Activated naive CD4-positive, alpha-beta T cell treated with Interleukin-2 at 50 U/mL for 16 hours (primary cell): ENCODE measurements at places on chromosomes 5 and 9.

DNA sequence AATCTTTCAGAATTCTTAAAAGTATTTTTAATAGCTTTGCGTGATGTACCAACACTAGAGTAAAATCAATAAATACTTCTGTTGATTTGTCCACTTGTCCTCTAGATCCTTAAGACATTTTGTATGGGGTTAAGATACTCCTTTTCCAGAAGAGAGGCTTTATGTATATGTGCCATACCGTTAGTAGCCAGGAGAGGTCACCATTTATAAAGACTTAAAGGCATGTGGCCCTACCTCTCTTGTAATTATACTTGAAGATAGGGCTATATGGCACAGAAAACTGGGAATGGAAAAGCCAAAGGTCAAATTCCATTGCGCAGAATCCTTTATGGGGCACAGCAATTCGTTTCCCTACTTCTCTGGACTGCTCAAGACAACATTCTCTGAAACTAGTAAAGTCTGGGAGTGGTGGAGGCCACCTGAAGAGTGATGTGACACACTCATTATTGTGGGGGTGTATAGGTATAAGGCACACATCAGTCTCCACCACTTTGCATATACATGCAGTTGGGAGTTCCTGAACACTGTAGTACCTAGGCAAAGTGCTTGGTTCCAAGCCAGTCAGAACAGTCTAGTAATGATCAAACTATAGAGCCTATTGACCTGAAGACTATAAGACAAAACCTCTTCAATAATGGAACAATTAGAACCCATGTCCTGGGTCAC lies 140.1 kb upstream of the FBXL17 start:
- DNase-seq: no peak

DNA sequence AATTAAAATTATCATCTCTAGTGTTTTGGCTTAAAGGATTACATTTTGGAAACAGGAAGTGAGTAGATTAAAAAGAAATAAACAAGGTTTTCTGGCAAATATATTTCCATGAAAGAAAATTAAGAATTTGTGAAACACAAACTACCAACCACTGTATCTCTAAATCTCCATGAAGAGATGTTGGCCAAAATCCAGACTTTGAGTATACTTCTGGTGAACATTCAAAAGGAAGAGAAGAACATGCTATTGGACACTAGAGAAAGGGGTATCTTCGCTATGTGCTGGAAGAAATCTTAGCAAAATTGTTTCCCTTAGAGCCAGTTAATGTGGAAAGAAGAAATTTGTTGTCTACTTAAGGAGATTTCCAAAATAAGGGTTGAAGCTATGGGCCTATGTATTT lies 710.4 kb upstream of the CTNND2 start:
- no peak for DNase-seq

DNA sequence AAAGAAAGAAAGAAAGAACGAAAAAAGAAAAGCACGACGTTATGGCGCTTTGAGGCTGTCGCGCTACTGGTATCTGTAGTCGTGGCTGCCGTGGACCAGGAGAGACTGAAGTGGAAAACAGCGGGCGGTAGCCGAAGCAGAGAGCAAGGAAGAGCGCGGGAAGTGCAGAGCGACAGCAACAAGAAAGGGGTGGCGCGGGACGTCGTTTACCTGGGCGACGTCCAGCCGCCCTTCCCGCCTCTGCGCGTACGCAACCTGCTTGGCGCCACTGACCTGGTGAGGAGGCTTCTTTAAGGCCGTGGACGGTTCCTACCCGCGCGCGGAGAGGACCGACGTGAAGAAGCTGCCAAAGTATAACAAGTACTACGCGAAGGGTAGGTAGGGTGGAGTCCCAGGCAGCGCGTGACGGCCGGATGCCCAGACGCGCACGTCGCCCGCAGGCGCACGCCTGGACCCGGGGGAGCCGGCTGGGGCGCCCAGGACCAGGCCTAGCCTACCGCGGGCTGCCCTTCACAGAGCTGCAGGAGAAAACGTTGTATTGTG lies 15.4 kb downstream of the CCL28 start:
- DNase-seq: peak; percentile 61

GRCh38 chr9:115444959-115445358 lies 327.0 kb upstream of the TNC start:
- no peak for DNase-seq

DNA sequence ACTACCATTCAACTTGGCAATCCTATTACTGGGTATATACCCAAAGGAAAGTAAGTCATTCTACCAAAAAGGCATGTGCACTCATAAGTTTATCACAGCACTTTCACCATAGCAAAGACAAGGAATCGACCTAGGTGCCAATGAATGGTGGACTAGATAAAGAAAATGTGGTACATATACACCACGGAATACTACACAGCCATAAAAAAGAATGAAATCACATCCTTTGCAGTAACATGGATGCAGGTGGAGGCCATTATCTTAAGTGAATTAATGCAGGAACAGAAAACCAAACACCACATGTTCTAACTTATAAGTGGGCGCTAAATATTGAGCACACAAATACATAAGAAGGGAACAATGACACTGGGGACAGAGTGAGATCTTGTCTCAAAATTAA lies 65.8 kb upstream of the SUB1 start:
- DNase-seq: no peak

- DNase-seq: peak; percentile 18
These were observed 17.2 kb downstream of the OR2S2 start for GRCh38 chr9:35940458-35941407.

- DNase-seq: peak; percentile 25
These were observed 727 bp downstream of the TRIM7 start for GRCh38 chr5:181204113-181204825.

GRCh38 chr5:1805736-1806135 lies 4.5 kb downstream of the NDUFS6 start:
- DNase-seq: no peak

- peak; percentile 22 for DNase-seq
These were observed at the start of gene COL23A1 for GRCh38 chr5:178590141-178590923. Gene COL23A1, minus strand, starts transcription at chr5:178590393.

- no peak for DNase-seq
These were observed 2.8 kb downstream of the PDGFRB start for GRCh38 chr5:150152636-150153462.

DNA sequence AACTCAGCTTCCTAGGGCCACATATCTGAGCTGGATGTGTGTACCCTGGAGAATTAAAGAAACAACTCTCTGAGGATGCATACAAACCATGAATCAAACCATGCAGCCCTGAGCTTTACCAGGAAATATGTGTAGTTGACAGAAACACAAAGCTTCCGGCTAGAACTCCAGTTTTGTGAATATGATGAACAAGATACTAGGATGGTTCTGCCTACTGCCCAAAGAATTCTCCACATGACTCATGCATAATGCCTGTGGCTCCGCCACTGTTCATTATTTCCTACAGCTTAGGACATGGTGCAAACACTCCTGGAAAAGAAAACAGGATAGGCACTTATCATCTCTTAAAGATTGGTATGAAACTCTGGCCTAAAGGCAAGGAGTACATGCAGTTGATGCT lies 343.4 kb downstream of the DNAH5 start:
- no peak for DNase-seq

DNA sequence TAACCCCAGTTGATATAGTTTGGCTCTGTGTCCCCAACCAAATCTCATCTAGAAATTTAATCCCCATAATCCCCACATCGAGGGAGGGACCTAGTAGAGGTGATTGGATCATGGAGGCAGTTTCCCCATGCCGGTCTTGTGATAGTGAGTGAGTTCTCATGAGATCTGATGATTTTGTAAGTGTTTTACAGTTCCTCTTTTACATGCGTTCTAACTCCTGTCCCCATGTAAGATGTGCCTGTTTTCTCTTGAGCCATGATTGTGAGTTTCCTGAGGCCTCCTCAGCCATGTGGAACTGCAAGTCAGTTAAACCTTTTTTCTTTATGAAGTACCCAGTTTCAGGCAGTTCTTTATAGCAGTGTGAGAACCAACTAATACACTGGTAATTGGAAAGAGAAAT lies 73.6 kb downstream of the CDH12 start:
- no peak for DNase-seq

DNA sequence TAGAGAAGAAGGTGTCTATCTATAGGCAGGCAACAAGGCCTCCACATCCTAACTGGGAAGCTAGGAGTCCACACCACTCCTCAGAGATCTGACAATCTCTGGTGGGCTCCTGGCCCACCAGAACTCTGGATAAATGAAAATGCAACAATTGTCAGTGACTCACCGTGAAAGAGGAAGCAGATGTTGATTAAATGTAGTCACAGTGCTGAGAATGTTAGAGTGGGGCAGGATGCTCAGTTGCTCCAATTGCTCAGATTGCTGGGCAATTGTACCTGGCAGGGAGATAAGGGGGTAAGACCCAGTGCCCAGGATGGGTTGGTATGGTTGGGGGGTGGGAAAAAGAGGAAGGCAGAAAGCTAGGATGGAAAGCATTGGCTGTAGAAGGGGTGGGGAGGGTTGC lies 4.3 kb downstream of the CCL19 start:
- DNase-seq: no peak

- DNase-seq: no peak
These were observed 26.4 kb upstream of the STC2 start for GRCh38 chr5:173354645-173355044.

DNA sequence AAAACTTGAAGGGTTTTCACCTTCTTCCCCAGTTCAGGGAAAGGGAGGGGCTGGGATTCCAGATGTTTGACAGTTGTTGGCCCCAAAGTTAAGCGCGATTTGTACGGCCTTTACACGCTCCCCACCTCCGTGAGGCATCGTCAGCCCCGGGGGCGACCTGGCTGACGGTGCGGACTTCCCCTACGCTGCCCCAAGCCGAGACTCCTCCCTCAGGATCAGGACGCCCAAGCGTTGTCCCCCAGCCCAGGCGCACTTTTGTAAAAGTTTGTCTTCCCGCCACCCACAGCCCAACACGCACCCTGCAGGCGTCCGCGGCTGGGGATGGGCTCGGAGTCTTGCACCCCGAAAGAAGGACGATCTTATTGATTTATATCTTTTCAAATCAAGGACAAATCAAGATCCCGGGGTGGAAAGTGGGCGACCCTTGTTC lies 713 bp downstream of the MOB3B start:
- peak; percentile 48 for DNase-seq

DNA sequence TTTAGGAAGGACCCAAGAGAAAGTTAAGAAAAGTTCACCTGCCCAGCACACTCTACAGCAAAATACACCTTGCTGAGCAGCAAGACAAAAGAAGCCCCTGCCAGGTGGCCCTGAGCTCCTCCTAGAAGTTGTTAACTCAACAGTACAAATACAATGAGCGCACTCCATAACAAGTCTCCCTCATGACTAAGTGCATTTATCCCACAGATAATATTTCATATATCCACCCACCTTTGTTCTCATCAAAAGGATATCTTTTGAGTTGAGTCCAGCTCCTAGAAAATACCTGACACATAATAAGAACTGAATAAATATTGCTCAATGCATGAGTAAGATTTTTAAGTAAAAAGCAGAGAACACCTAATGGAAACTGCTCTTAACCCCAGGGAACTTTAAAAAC lies 73.3 kb downstream of the ABCA1 start:
- DNase-seq: no peak
